Activated T-cell treated with anti-CD3 and anti-CD28 coated beads, Interleukin-2, amount 50 U/mL, for 1 hour (primary cell): ENCODE measurements at places on chromosomes 16 and 17.

DNA sequence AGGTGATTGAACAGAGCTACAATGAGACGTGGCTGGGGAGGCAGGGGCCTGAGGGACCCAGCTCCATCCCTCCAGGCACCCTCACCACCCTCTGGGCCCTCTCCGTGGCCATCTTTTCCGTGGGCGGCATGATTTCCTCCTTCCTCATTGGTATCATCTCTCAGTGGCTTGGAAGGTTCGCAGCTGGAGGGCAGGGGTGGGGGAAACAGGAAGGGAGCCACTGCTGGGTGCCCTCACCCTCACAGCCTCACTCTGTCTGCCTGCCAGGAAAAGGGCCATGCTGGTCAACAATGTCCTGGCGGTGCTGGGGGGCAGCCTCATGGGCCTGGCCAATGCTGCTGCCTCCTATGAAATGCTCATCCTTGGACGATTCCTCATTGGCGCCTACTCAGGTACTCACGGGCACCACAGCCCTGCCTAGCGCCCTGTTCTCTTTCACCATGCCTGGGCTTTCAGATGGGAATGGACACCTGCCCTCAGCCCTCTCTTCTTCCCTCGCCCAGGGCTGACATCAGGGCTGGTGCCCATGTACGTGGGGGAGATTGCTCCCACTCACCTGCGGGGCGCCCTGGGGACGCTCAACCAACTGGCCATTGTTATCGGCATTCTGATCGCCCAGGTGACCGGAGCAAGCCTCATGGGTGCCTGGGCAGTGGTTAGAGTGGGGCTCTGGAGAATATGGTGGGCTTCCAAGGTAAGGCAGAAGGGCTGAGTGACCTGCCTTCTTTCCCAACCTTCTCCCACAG lies 2.1 kb downstream of the SLC2A4 start:
- no peak for DNase-seq

GRCh38 chr17:6755281-6755680 lies 565 bp upstream of the XAF1 start:
- DNase-seq = no peak

DNA sequence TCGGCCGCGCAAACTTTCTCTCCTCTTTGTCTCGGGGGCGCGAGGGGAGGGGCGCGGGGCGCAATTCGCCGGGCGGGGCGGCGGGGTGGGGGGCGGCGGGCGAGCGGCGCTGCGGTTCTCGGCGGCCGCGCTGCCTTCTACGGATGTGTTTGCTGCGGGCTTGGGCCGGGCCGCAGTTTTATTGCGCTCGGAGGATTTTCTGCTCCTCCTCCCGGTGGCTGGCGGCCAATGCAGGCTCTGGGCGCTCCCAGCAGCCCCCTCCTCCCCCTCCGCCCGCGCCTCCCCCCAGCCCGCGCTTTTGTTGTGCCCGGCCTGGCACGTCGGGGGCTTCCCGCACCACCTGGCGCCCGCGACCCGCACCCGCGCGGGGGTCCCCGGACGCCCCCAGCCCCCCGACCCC lies at the start of gene TIMP2:
TIMP2 (minus strand) TSS at position 154 of the 400 bp plus-strand sequence. CDS start 299 bp downstream, outside the sequence.
- DNase-seq = peak; percentile 75

GRCh38 chr17:50925296-50925891 lies 59.2 kb upstream of the TOB1 start:
- DNase-seq = no peak

- DNase-seq = no peak
These were observed at the start of gene DOC2B for GRCh38 chr17:181245-182049. Gene DOC2B (minus strand): TSS chr17:181650. CDS start chr17:181479, 171 bp downstream.

- no peak for DNase-seq
These were observed 37.0 kb upstream of the ARHGAP17 start for GRCh38 chr16:25052151-25052511.

DNA sequence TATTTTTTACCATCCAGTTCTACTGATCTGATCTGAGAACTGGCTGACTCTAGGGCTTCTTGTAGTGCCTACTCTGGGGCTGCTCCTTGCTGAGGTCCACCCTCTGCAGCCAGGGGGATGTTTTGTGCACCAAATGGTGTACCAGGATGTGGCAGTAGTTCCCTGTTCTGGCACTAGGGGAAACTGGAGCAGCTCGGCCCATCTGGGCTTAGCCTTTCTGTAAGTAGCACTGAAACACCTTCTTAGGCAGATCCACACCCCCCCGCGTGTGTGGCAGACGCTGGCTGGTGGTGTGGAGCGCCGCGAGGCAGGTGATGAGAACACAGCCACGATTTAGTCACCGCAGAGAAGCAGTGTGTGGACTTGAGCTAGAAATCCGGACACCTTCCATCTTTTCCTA lies 17.0 kb downstream of the DUSP14 start:
- no peak for DNase-seq
